Motor neuron (in vitro differentiated cells): ENCODE measurements at places on chromosomes 11 and 22. TPM values are rescaled to one million over a fixed set of nuclear protein-coding genes. Genes with fewer than 3 reads are reported as not detected.

DNA sequence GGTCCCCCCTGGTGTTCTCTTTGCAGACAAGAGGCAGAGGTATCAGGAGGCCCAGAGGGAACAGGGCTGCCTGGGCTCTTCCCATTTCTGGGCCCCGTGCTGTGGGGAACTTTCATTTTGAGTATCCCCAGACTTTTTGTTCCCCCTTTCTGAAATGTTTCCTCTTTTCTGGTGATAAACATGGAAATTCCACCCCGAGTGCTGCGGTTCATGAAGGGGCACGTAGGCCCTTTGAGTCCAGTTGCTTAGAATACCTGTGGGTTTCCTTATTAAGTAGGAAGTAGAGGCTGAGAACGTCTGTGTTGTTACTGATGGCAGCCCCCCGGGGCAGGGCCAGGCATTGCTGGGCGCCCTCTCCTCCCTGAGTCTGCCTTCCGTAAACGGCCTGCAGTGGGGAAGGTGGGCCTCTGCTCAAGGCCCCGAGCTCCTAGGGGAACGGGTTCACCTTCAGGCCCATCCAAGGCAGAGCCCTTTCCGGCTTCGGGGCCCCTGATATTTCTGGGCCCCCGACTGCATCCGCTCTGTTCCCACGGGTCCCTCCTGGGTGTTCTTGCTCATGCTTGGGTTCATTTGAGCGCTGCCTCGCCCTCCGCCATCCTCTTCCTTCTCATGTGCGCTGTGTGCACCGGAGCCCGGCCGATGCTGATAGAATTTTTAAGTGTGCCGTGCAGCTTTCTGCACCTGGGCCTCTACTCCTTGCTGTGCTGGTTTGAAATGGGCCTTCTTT is 12.0 kb downstream of the TBC1D22A start:
- no peak for ATAC-seq

DNA sequence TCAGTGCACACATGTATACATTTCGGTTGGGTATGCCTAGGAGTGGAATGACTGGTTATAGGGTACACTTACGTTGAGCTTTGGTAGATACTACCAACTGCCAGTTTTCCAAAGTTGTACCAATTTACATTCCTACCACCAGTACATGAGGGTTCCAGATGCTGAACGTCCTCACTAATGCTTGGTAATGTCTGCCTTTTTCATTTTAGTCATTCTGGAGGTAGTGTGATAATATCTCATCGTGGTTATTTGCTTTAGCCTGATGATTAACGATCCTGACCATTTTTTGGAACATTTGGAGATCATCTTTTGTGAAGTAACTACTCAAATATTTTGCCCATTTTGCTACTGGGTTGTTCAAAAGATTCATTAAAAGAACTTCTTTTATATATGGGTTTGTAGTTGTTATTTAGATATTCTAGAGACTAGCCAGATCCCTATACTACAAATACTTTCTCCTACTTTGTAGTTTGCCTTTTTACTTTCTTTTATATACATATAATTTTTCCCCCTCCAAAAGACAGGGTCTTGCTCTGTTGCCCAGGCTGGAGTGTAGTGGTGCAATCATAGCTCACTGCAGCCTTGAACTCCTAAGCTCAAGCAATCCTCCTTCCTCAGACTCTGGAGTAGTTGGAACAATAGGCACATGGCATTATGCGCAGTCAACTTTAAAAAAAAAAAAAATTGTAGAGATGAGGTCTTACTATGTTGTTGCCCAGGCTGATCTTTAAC is 62.1 kb downstream of the RBFOX2 start:
- no peak for ATAC-seq

PACSIN3 gene
- total RNA-seq: 1.2 and 1.6 TPM in 2 replicates

CST6 gene
- total RNA-seq: 0.46 TPM in 1 of 2 replicates, not detected in the other

DNA sequence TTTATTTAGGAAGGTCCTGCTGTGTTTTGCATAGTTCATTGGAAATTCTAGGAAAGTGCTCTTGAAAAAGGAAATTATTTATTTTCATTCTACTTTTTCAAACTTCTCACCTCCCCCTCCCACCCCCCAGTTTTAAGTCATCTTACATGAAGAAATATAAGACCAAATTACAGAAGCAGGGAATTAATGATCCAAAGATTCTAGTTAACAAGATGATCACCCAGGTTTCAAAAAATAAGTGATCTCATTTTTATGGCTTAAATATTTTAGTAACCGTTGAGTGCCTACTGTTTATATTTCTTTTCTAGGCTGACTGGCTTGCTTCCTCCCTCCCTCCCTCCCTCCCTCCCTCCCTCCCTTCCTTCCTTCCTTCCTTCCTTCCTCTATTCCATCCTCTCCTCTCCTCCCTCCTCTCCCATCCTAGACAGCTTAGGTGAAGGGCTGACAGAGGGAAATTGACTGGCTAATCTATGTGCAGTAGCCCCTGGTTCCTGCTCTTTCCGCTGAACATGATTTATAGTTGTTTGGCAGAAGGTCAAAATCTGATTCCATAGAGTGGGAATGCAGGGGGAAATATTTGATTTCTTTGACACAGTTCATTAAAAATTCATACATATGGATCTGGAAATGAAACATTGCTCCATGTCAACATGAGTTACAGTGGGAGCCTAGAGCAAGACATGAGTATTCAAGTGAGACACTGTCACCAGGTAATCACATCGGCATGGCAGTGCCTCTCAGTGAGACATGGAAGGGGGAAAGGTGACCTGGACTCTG is 123.4 kb downstream of the COMMD9 start:
- ATAC-seq: peak; percentile 71

DNA sequence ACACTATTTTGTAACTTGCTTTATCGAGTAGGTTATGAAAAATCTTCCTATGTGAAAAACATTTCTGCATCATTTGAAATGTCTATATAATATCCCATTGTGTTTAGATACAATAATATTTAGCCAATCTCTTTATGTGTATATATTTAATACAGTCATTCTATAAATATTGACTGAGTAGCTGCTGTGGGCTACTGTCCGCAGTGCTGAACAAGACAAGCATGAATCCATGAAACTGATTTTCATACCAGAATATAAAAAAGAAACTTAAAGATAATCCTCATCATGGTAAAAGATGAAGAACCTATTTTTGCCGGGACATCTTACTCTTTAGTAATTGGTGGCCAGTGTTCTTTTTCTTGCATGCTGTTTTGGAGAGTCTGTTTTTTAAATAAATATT is 3.6 kb downstream of the PPARA start:
- ATAC-seq: no peak

SHANK3 gene
- total RNA-seq: 0.45 and 1.3 TPM in 2 replicates

DNA sequence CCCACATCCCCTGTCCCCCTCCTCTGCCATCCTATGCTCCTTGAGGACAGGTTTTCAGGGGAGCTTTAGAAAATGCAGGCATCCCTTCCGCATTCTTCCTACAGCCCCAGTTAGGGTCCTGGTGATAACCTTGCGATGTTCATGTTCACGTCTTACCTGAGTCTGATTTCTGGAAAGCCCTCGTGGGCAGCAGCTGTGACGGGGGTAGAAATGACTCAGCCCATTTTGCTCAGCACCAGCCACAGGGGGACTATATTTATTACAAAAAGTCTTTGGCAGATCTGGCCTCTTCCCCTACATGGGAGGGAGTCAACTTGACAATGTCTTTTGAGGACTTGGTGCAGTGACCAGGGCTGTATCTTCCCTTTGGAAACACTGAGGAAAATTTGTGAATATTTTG is 12.3 kb downstream of the PKNOX2 start:
- no peak for ATAC-seq

GRCh38 chr22:41327124-41327523 is 25.8 kb downstream of the ZC3H7B start:
- no peak for ATAC-seq

CHRM1 gene
- total RNA-seq: 0.05 and 0.13 TPM in 2 replicates

DNA sequence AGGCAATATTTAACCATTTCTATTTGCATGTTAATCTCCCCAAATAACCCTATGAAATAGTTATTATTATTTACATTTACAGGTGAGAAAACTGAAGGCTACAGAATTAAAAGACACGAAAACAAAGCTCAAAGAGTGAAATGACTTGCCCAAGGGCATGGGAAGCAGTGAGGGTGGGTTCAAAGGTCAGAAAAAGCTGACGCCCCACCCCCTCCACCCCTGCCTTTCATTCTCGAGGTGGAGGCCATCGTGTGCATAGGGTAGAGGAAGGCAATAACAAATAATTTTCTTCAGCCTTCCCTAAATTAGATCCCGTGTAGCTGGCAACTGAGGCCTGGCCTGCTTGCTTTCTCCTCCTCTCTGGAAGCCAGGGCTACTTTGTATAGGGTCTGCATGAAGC is 56.1 kb upstream of the RBFOX2 start:
- ATAC-seq: no peak

HBG1 gene
- total RNA-seq: not detected in 2 replicates

DNA sequence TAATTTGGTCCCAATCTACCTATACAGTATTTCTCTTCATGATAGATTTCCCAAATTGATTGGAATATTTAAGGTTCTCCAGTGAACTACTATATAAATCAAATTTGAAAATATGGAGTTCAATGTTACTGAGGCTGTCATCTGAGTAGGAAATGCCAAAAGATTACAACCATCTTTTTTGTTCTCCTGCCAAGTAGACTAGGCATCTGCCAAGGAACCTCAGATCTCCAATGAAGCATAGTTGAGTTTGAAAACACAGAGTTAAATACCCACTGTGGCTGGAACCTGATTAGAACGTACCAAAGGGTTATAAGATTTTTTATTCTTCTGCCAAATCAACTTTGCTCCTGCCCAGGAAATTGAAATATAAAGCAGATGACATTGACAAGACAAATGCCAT is 330.9 kb downstream of the CNTN5 start:
- no peak for ATAC-seq

GRCh38 chr11:117226388-117227385 is 5.2 kb downstream of the PCSK7 start:
- ATAC-seq: peak; percentile 48

GRCh38 chr11:9905960-9906791 is 242.3 kb downstream of the SWAP70 start:
- peak; percentile 97 for ATAC-seq

APOL3 gene
- total RNA-seq: 2.5 and 5.1 TPM in 2 replicates

C11orf16 gene
- total RNA-seq: 0.39 TPM in 1 of 2 replicates, not detected in the other
